Thyroid gland (tissue), 4 donors: ENCODE measurements at places on chromosomes 12 and 14. TPM values are rescaled to one million over a fixed set of nuclear protein-coding genes. Genes with fewer than 3 reads are reported as not detected.

DNA sequence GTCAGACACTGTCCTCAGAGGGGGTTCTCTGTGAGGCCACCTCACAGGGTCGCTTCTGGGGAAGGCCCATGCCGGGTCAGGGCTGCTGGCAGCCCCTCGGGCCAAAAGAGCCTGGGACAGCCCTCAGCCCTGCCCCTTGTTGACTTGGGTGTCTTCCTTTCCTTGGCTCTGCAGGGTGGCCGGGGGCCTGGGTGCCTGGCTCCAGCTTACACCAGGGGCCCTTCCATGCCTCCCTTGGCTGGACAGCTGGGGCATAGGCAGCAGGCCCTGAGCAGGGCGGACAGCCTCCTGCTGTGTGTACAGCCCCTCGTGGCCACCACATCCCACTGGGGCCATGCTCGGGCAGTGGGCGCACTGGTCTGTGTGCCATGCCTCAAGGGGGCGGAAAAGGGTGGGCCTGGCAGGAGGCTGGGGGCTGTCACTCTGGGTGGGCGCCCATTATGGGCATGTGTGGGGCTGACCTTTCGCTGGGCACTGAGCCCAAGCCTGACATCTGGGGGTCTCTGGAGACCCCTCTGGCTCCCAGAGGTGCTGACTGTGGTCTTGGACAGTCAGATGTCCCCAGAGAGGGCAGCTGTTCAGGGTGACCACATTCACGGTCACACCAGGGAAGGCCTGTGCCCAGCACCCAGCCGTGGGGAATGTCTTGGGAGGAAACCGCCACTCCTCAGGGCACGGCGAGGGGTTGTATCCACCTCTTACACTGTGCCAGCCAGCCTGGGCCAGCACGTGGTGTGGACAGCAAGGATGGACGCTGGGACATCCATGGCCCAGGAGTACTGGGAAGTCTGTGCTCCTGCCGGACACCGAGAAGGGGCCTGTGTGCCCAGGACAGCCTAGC is 313.3 kb downstream of the TMEM121 start:
- DNase-seq, result no peak
- H3K27me3 ChIP-seq, result no peaks in the 10 kb centered on the region
- no peaks in the 10 kb centered on the region for H3K36me3 ChIP-seq
- H3K4me1 ChIP-seq, result no peaks in the 10 kb centered on the region
- no peak overlapping the region for H3K4me3 ChIP-seq

DNA sequence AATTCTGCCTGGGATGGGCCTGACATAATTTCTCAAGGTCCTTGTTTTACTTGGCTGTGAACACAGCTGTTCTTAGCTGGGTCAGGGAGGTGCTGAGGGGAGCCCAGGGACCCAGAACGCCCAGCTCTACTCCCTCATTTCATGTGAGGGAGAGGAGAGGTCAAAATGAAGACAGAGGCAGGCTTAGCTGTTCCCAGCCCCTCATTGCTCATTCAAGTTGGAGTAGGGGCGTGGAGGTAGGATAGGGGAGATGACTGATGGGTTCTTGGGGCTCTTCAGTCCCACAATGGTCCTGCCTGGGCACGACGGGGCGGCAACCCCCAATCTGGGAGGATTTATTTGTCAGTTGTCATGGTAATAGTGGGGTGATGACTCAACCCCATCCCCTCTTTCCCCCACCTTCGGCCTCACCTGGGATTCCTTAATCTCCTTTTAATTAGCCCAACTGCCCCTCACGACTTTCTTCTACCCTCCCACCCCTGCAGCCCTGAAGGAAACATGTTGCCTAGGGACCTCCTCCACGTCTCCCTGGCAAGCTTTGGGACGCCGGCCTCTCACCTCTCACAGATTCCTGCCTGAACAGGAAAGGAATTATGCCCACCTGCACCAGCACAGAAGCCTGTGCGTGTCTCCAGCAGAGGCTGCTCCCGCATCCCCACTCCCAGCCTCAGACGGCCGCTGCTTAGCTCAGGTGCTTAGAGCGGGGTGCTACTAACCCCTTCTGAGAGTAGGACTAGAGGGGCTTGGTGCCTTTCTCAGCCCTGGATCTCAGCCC is 10.2 kb downstream of the SPRYD3 start:
- H3K4me3 ChIP-seq, result no peak overlapping the region
- H3K27me3 ChIP-seq, result no peaks in the 10 kb centered on the region
- H3K4me1 ChIP-seq, result peaks cover 77% of the 10 kb centered on the region
- peaks cover 7% of the 10 kb centered on the region for H3K36me3 ChIP-seq

DNA sequence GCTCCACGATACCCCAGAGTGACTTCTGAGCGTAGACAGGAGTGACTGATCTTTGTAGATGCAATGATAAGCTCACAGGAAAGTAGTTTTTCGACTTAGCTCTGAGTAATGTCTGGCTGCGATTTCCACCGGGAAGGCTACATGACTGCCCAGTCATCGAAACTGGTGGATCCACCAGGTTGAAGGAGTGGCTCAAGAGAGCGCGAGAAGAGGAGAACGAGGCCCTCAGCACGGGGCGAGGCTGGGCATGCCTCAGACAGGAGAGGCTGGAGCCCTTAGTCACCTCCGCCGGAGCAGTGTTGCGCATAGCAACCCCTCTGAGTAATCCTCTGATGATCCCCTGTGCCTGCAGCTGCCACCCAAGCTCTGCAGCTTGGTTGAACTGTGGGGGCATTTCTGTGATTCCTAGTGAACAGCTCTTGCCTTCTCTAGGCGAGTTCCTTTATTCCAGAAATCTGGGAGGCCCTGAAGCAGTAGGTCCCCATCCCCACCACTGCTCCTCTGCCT is 25.6 kb downstream of the ELK3 start:
- no peak overlapping the region for H3K27ac ChIP-seq
- H3K36me3 ChIP-seq, result no peaks in the 10 kb centered on the region
- peak; percentile 32 for DNase-seq
- no peaks in the 10 kb centered on the region for H3K27me3 ChIP-seq

GRCh38 chr14:95876761-95877538 is at the start of gene TUNAR:
Gene TUNAR, plus strand, starts transcription at chr14:95876832.
- H3K4me3 ChIP-seq, result no peak within 1 kb of the TSS
- H3K36me3 ChIP-seq, result no peaks in the 10 kb centered on the region
- H3K4me1 ChIP-seq, result no peaks in the 10 kb centered on the region
- DNase-seq, result peak; percentile 22
- no peaks in the 10 kb centered on the region for H3K27me3 ChIP-seq
- no peak within 1 kb of the TSS for H3K27ac ChIP-seq

GRCh38 chr12:46455648-46456352 is 83.2 kb upstream of the SLC38A2 start:
- no peaks in the 10 kb centered on the region for H3K36me3 ChIP-seq
- H3K4me1 ChIP-seq, result peaks cover 15% of the 10 kb centered on the region
- H3K4me3 ChIP-seq, result no peak overlapping the region
- no peaks in the 10 kb centered on the region for H3K27me3 ChIP-seq

DNA sequence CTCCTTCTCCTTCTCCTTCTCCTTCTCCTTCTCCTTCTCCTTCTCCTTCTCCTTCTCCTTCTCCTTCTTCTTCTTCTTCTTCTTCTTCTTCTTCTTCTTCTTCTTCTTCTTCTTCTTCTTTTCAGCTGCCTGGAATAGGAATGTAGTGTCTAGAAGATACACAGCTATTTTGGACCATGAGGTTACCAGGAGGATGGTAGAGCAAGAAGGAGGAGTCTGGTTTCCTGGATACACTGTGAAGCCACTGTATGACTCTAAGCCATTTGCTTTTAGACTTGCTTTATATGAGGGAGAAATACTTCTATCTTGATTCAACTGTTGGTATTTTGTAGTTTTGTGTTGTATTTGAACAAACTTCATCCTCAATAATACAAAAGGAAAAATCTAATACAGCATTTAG is 3.0 kb upstream of the MYBPC1 start:
- no peaks in the 10 kb centered on the region for H3K27me3 ChIP-seq
- no peaks in the 10 kb centered on the region for H3K36me3 ChIP-seq
- DNase-seq, result no peak
- no peaks in the 10 kb centered on the region for H3K4me1 ChIP-seq

GRCh38 chr14:44846232-44846824 is 115.4 kb downstream of the KLHL28 start:
- H3K4me1 ChIP-seq, result no peaks in the 10 kb centered on the region
- no peak overlapping the region for H3K27ac ChIP-seq
- H3K4me3 ChIP-seq, result no peak overlapping the region

DNA sequence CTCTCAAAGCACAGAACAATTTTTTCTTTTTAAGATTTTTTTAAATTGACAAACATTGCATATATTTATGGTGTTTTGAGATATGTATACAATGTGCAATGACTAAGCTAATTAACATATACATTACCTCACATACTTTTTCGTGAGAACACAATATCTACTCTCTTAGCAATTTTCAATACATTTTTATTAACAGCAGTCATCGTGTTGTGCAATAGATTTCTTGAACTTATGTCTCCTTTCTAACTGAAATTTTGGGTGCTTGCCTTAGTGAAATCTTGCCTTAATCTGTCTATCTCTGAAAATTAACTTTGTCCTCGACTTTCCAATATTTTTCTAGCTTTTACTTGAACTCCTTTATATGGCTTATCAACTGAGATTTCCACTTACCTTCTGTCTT is 6.8 kb downstream of the OR10A7 start:
- no peaks in the 10 kb centered on the region for H3K36me3 ChIP-seq
- no peaks in the 10 kb centered on the region for H3K27me3 ChIP-seq
- no peak for DNase-seq
- H3K4me3 ChIP-seq, result no peak overlapping the region
- H3K27ac ChIP-seq, result no peak overlapping the region

The GRIN2B gene
- 1.6 TPM for total RNA-seq

The KIF21A gene
- 149 TPM for total RNA-seq

The KRT72 gene
- not detected for total RNA-seq

The CARMIL3 gene
- total RNA-seq, result 0.63 TPM
